ENCODE measurements at places on chromosomes 13 and 19.

DNA sequence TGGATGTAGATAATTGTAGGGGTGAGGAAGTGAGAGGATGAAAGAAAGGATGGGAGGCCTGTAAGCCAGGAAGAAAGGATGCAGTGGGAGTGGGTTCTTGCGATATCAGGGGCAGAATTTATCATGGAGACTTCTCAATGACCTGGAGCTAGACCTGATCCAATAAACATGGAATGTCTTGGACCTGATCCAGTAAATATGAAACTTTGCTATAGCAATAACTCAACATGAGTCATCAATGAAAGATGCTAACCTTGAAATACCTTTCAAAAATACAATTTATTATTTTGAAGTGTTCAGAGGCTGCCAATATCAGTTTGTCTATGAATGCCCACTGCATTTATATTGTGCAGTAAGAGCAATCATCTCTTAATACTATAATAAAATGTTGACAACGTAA is 279.5 kb downstream of the POU4F1 start:
- DNase-seq: no peak

GRCh38 chr19:5141129-5141849 is 172.4 kb downstream of the KDM4B start:
- DNase-seq: no peak

- no peak for DNase-seq
These were observed 51.8 kb upstream of the FREM2 start for GRCh38 chr13:38635030-38635429.

GRCh38 chr13:75763512-75763911 is 127.4 kb downstream of the LMO7 start:
- DNase-seq: no peak

DNA sequence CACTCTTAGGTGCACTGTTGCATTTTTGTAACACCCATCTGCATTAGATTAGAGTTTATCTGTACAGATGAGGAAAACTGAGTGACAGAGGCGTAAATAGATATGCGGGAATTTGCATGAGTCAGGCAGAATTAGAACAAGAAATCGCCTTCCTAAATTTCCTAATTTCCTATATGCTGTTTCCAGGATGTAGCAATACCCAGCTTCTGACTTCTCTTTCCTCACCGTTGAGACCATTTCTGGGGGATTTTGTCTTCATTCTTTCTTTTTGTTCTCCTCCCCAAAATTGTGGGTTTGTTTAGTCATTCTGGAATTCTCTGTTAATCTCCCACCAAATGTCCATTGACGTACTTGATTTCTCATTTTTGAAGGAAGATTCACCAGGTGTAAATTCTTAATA is 10.6 kb upstream of the ZNF792 start:
- DNase-seq: no peak

DNA sequence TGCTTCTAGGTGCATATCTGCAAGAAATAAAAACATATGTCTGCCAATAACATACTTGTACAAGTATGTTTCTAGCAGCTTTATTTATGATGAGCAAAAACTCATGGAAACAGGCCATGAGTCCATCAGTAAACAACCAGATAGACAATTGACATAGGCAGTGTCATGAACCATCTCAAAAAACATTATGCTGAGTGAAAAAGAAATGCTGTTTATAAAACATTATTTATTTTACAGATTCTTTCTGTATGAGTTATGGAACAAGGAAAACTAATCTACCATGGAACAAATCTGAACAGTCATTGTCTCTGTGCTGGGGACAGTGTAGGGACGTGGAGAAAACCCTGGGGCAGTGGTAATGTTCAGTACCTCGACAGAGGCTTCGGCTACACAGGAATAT is 283.9 kb downstream of the UQCRFS1 start:
- no peak for DNase-seq

DNA sequence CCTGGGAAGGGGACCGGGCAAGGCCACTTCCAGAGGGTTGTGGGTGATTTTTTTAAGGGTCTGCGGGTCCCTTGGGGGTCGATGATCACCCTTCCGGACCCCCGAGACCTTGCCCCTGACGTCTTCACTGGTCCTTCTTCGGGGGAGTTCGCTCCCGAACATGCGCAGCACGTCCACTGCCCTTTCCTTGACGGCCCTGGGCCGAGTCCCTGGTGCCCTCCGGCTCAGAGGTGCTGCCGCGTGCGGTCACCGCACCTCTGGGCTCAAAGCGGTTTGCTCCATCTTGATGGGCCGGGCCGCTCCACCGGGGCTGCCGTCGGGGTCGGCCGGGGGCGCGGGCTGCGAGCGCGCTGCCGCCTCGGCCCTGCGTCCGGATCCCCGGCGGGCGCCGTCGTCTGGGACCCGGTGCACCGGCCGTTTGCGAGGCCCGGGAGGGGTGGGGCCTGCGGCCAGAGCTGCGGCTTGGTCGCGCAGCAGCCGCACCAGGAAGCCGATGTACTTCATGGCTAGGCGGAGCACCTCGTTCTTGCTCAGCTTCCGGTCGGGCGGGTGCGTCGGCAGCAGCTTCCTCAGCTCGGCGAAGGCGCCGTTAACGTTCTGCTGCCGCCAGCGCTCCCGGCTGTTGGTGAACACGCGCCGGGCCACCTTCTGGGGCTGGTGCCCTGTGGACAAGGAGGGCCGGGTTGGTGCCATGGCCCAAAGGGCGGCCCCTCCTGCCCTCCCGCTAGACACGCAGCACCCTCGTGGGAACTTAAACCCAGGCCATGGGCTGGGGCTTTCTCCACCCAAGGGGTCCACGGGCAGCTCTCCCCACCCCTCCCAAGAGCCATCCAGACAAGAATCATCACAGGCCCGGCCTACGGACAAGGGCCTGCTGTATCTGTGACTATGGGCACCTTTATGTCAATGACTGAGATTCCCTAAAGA is 3.3 kb downstream of the LYL1 start:
- DNase-seq: no peak

DNA sequence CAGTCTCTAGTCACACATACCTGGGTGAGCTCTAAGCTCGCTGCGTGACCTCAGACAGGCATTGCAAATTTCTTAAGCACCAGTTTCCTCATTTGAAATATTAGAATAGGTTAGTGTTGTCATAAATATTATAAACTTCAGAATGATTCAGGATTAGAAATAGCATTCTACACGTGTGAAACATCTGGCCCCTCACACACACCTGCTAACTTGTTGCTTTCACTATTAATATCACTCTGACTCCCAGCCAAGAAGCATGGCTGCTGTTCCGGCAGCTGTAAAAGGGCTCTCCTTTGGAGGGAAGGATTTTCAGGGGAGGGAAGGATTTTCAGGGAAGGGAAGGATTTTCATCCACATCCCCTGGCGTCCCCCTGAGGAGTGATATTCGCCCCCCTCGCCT is 161.3 kb upstream of the GPR12 start:
- no peak for DNase-seq

DNA sequence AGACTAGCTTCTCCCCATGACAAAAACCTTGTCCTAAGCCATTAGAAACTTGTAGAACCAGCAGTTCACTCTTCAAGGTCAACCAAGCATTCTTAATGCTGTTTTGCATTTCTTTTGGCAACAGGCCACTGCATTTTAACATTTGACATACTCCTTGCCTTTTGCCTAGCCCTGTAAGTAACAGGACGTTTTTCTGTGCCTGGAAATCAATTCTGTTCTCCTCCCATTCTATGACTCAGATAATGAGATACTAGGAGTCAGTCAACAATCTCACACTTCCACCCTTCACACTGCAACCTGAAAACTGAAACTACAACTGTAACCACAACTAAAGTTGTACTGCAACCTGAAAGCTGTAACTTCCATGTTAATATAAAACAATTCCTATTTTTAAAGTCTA is 268.7 kb downstream of the MZT1 start:
- no peak for DNase-seq

DNA sequence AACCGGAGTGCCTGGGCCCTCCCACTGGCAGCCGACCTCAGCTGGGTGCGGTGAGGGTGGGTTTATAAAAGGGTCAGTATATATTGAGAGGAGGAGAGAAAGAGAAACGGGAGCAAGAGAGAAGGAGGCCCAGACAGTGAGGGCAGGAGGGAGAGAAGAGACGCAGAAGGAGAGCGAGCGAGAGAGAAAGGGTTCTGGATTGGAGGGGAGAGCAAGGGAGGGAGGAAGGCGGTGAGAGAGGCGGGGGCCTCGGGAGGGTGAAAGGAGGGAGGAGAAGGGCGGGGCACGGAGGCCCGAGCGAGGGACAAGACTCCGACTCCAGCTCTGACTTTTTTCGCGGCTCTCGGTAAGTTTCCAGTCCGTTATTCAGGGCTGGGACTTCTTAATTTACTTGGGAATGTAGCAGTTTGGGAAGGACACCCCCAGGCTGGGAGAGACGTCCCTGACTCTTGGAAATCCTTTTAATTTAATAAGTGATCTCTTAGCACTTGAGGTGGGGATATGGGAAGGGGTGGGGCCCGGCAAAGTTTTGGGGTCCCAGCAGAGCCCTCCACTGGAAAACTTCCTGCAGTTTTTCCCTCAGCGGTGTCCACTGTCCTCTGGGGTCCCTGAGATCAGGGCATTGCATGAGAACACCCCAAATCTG is at the start of gene EMP3:
EMP3 (plus strand) TSS at position 288 of the 646 bp plus-strand sequence. CDS start 1,293 bp downstream, outside the sequence.
- DNase-seq: peak; percentile 68

DNA sequence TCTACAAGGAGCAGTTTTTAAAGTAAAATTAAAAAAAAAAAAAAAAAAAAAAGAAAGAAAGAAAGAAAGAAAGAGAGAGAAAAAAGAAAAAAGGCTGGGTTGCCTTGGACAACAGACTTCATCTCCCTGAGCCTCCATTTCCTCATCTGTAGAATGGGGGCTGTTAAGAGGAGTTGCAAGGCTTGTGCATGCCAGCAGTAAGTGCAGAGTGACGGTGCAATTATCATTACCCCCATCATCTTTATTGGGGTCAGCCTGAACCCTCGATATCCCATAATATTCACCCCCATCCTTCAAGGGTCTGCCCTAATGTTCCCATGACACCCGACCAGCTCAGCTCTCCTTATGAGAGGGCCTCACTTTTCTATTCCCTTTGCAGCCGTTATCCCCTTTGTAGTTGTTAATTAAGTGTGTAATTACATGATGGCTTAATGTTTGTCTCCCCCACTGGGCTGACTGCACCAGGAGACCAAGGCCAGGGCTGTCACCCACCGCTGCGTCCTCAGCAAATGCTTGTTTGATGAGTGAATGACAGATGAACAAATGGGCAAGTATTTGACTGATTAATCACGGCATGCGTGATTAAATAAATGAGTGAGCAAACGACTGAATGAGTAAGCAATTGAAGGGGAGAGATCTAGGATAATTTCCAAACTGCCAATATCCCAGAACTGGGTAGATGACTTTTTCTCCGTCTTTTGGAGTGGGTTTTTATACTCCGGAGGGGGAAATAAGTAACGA is 10.1 kb downstream of the FOSB start:
- DNase-seq: no peak

DNA sequence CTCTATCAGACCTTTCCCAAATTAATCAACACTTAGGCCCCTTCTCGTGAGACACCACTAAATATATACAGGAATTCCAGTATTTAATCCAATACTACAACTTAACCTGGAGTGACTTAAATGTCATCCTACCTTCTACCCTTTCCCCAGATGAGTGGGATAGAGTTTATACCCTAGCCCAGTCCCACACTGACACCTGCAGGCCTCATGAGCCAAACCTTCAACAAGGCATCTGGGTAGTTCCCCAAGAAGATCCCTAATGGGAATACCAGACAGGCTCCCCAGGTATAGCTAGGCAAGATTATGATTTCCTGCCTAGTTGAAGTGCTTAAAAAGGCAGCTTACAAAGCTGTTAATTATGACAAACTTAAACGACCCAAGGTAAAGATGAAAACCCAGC is 15.9 kb downstream of the ZNF83 start:
- DNase-seq: no peak

GRCh38 chr13:71967990-71968389 is 101.0 kb upstream of the DACH1 start:
- DNase-seq: no peak

- no peak for DNase-seq
These were observed 3.5 kb upstream of the CGB7 start for GRCh38 chr19:49061000-49061399.

DNA sequence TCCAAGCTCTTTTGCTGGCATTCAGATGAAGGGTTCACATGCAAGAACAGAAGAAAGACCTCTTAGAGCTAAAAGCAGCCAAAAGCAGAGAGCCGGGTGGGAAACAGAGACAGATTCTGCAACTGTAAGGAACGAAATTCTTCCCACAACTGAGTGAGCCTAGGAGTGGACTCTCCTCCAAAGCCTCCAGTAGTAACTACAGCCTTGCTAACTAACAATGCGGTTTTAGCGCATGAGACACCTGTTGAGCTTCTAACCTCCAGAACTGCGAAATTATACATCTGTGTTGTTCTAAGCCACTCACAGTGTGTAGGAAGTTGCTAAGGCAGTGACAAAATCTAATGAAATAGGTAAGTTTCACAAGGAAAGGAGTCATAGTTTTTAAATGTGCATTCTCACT is 98.1 kb upstream of the SLITRK1 start:
- no peak for DNase-seq

DNA sequence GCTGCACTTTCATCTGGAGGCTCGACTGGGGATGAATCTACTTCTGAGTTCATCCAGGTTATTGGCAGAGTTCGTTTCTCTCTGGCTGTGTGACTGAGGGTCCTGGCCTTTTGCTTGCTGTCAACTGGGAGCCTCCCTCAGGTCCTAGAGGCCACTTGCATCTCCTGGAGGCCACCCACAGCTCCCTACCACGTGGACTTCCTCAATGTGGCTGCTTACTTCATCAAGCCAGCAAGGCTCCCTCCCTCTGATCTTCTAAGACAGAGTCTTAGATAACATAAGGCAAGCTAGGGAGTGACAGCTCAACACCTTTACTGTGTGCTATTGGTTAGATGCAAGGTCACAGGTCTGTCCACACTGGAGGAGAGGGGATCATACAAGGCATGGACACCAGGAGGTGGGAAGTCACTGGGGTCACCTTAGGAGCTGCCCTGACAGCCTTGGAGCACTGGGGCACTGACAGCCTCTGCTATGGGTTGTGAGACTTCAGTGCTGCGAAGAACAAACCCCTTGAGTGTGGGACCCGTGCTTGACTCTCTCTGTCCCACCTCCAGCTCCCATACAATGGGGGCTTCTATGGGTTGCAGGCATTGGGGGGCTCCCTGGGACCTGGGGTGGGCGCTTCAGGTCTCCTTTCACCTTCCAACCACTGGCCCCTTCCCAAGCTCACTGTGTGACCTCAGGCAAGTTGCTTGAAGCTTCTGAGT is 5.3 kb downstream of the FAM187B start:
- no peak for DNase-seq

- no peak for DNase-seq
These were observed 1.7 kb downstream of the CXCL17 start for GRCh38 chr19:42441049-42441445.

DNA sequence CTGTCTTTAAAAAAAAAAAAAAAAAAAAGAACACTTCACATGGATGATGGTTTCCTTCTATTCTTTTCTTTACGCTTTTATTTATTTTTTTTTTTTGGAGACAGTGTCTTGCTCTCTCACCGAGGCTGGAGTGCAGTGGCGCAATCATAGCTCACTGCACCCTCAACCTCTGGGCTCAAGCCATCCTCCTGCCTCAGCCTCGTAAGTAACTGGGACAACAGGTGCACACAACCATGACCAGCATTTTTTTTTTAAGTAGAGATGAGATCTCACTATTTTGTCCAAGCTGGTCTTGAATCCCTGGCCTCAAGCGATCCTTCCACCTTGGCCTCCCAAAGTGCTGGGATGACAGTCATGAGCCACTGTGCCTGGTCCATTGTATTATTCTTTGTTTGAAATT is 24.3 kb downstream of the ANKRD27 start:
- no peak for DNase-seq

GRCh38 chr19:44682807-44683206 is 11.5 kb downstream of the CEACAM19 start:
- DNase-seq: no peak

Data from HEK293T (cell line).